B cell (primary cell): ENCODE measurements at places on chromosomes 1 and 21.

DNA sequence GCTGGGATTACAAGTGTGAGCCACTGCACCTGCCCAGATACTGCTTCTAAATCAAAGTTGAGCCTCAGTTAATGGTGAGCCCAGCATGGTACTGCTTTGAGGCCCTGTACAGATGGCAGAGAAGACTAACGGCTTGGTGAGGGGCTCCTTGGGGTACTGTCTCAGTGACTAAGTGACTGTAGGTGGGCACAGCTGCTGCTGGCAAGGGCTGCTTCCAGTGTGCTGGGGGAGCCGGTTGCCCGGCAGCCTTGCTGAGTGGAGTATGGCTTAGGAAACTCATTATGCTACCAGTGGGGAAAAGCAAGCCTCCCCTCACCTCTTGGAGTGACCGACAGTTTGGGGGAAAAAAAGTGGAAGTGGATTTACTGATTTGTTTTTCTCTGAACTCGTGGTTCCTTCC lies 23.6 kb upstream of the ARHGEF10L start:
- DNase-seq: no peak

- DNase-seq: no peak
Observed at GRCh38 chr1:3786468-3787348, 9.6 kb downstream of the LRRC47 start.

- DNase-seq: no peak
Observed at GRCh38 chr1:41503538-41504113, 19.1 kb upstream of the EDN2 start.

DNA sequence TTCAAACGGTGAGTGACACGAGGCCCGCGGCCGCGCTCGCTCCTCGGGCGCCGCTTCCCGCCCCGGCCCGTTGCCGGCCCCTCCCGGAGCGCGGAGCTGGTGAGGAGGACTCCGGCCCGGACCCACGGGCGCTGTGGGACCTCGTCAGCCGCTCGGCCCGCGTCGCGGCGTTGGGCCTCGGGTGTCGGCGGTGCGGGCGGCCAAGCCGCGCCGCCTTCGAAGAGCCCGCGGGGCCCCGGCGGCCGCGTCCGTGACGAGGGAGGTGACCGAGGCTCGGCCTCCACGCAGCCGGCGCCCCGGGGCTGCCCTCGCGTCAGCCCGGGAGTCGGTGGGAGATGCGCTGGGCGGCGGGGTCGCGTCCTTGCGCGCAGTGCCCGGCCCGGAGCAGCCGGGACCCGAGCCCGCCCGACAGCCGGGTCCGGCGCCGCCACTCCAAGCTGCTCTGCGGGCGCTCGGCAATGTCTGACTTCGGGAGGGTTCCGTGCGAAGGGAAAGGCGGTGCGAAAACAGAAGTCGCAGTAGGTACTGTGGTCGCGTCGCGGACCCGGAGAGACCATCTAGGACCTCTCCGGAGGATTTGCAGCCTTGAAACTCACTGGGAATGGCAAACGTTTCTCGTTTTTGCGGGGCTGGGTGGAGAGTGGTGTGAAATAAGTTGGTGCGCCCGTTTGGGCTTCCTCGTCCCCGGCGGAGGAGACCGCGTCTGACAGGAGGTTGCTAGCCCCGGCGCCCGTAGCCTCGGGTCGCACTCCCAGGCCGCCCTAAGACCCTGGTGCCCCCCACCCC lies 829 bp downstream of the SPEN start:
- peak; percentile 82 for DNase-seq

DNA sequence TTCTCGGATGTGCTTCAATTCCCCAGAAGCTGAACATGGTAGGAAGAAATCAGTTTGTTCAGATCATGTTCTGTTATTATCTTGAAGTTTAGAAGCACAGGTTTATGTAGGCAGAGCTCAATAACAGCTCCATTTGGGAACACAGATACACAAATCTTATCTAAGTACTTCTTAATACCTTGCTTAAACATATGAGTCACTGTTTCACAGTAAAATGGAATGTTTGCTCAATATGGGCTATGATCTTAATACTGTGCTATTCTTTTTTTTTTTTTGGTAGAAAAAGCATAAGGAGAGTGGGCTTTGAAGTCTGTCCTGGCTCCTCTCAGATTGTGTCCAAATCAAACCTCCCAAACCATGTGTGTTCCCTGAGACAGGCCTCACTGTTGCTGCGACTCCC lies 13.4 kb downstream of the PROK1 start:
- no peak for DNase-seq
